ENCODE measurements at places on chromosomes 4 and X. TPM values are rescaled to one million over a fixed set of nuclear protein-coding genes. Genes with fewer than 3 reads are reported as not detected.

The PF4V1 gene
- not detected for total RNA-seq

The SLIT2 gene
- total RNA-seq = 4.4 TPM

The GAGE12H gene
- total RNA-seq = not detected

DNA sequence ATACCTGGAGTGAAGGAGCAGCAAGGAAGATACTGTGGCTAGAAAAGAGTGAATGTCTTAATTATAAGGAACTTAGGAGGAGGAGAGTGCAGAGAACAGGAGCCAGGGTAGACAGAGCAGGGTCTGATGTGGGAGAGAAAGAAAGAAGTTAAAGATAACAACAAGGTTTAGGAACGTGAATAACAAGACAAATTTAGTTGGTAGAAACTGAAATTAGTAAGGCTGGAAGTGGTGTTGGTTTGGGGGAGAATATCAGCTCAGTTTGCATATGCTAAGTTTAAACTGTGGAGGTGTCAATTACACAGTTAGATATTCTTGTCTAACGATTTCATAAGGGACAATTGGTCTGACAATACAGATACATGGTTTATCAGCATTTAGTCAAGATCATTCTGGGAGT is 1123.7 kb upstream of the PABPC4L start:
- no peak for DNase-seq

- no peak for DNase-seq
These were observed 60.9 kb downstream of the SH2D1A start for GRCh38 chrX:124407226-124407625.

DNA sequence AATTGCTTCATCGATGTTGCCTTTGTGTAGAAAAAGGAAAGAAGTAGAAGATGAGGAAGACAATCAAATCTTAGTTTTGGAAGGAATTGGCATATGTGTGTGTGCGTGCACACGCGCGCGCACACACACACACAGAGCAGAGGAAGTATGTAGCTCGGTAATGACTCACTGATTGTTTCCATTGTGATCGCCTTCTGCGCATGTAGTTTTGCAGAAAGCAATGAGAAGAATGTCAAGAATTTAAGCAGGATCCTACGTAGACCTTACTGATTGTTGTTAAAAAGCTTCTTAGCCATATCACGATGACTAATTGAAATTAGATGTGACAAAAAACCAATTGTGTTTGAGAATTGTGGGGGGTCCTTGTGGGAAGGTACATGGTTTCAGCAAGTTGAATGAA is 12.8 kb upstream of the LIMCH1 start:
- DNase-seq = no peak

GRCh38 chrX:73348977-73349376 is 97.9 kb upstream of the CDX4 start:
- DNase-seq = no peak

- DNase-seq = peak; percentile 61
These were observed at the start of gene ADGRA3 for GRCh38 chr4:22515888-22516541. Gene ADGRA3, minus strand, starts transcription at chr4:22516066. Its CDS starts 282 bp downstream, at chr4:22515784.

The RAB41 gene
- not detected for total RNA-seq

GRCh38 chr4:110381784-110382183 is 94.2 kb upstream of the ENPEP start:
- no peak for DNase-seq

The RTL5 gene
- 0.71 TPM for total RNA-seq

DNA sequence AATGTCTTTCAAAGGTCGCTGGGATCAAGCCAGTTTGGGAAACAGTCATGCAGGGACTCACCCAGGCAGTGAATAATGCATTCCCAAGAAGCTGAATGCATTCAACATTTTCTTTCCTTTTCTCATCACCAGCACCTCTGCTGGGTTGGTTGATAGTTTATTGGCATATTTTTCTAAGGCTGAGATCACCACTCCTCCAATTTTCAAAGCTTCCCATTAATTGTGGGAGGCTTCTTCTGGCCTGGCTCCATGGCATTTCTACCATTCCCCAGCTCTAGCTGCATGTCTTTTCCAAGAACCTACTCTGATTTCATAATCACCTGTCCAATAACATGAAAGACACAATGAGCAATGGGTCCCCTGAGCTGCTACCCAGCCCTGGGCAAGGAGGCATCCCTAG is 35.8 kb downstream of the CHRDL1 start:
- DNase-seq = no peak

The RXFP1 gene
- total RNA-seq = not detected

DNA sequence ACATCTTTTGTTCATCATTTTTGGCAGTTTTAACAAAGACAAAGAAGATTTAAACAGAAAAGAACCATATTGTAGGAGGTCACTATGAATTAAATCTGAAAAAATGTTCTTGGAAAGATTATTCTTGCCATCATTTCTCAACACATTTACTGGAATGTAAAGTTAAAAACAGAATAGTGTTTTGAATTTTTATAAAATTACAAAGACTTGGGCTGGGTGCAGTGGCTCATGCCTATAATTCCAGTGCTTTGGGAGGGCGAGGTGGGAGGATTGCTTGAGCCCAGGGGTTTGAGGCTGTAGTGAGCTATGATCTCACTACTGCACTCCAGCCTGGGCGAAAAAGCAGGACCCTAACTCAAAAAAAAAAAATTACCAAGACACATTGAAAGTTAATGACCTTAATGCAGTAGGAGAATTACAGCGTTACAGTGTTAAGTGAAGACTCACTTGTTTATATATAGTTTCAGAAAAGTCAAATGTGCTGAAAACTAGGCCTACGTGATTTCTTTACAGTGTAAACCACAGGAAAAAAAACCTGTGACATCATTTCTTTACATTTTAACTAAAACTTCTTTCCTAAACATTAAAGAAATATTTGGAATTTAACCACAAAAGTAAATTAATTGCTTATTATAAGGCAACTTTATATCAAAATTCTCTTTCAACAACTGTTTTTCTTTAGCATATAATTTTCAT is 7.9 kb downstream of the FAM13A start:
- DNase-seq = no peak

GRCh38 chr4:29619168-29619567 is 1101.0 kb upstream of the PCDH7 start:
- no peak for DNase-seq

The SPANXD gene
- total RNA-seq = not detected

- DNase-seq = no peak
These were observed 419.7 kb downstream of the TRAM1L1 start for GRCh38 chr4:116665716-116666115.

- DNase-seq = no peak
These were observed 812.9 kb downstream of the FSTL5 start for GRCh38 chr4:161350946-161351345.

The BMX gene
- 2.4 TPM for total RNA-seq
